ENCODE measurements at places on chromosomes 2 and 18. TPM values are rescaled to one million over a fixed set of nuclear protein-coding genes. Genes with fewer than 3 reads are reported as not detected.

The NOP58 gene
- total RNA-seq = 48.0 TPM

The FMNL2 gene
- total RNA-seq = 18.1 TPM

The RNF152 gene
- 107 TPM for total RNA-seq

The CYP1B1 gene
- 12.7 TPM for total RNA-seq

The LBX2 gene
- not detected for total RNA-seq

The RBBP8 gene
- 73.1 TPM for total RNA-seq

The SLC8A1 gene
- total RNA-seq = 7.8 TPM

The MARCHF4 gene
- 0.23 TPM for total RNA-seq

- no peaks in the 10 kb centered on the region for H3K27me3 ChIP-seq
- no peak for DNase-seq
- H3K27ac ChIP-seq = no peak overlapping the region
- no peaks in the 10 kb centered on the region for H3K36me3 ChIP-seq
These were observed 239.7 kb upstream of the TNP1 start for GRCh38 chr2:217099561-217099960.

- no peak for DNase-seq
- H3K36me3 ChIP-seq = no peaks in the 10 kb centered on the region
- no peak overlapping the region for H3K4me3 ChIP-seq
- no peaks in the 10 kb centered on the region for H3K4me1 ChIP-seq
These were observed 12.4 kb downstream of the XIRP2 start for GRCh38 chr2:166900700-166901099.

GRCh38 chr2:28432362-28432761 is 39.7 kb downstream of the FOSL2 start:
- H3K27me3 ChIP-seq = no peaks in the 10 kb centered on the region
- H3K27ac ChIP-seq = no peak overlapping the region
- no peak for DNase-seq
- H3K36me3 ChIP-seq = no peaks in the 10 kb centered on the region
- no peak overlapping the region for H3K4me3 ChIP-seq
- peaks cover 25% of the 10 kb centered on the region for H3K4me1 ChIP-seq

- H3K27ac ChIP-seq = no peak overlapping the region
- H3K4me1 ChIP-seq = peaks cover 12% of the 10 kb centered on the region
- H3K27me3 ChIP-seq = no peaks in the 10 kb centered on the region
- no peaks in the 10 kb centered on the region for H3K36me3 ChIP-seq
These were observed 231.1 kb upstream of the EPAS1 start for GRCh38 chr2:46066116-46066515.

GRCh38 chr2:221924576-221924975 is 352.5 kb upstream of the EPHA4 start:
- H3K4me3 ChIP-seq = no peak overlapping the region
- H3K27ac ChIP-seq = no peak overlapping the region

GRCh38 chr2:219517954-219518778 is 3.9 kb downstream of the ASIC4 start:
- no peak for DNase-seq
- H3K27me3 ChIP-seq = peaks cover 83% of the 10 kb centered on the region
- H3K36me3 ChIP-seq = no peaks in the 10 kb centered on the region
- H3K4me3 ChIP-seq = no peak overlapping the region
- H3K4me1 ChIP-seq = peaks cover 29% of the 10 kb centered on the region
- H3K27ac ChIP-seq = no peak overlapping the region

DNA sequence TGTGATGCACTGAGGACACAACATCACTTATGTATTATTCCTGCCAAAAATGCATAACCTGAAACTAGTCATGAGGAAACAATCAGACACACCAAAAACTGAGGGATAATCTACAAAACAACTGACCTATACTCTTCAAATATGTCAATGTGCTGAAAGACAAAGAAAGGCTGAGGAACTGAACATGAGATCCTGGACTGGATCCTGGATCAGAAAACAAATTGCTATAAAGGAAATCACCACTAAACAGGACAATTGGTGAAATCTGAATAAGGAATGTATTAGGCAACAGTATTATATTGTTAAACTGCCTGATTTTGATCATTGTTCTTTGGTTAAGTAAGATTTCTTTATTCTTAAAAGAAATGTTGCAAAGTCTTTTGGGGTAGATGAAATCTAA is 28.8 kb downstream of the CUL3 start:
- no peaks in the 10 kb centered on the region for H3K4me1 ChIP-seq
- DNase-seq = no peak
- no peak overlapping the region for H3K4me3 ChIP-seq
- no peaks in the 10 kb centered on the region for H3K36me3 ChIP-seq
- no peak overlapping the region for H3K27ac ChIP-seq

DNA sequence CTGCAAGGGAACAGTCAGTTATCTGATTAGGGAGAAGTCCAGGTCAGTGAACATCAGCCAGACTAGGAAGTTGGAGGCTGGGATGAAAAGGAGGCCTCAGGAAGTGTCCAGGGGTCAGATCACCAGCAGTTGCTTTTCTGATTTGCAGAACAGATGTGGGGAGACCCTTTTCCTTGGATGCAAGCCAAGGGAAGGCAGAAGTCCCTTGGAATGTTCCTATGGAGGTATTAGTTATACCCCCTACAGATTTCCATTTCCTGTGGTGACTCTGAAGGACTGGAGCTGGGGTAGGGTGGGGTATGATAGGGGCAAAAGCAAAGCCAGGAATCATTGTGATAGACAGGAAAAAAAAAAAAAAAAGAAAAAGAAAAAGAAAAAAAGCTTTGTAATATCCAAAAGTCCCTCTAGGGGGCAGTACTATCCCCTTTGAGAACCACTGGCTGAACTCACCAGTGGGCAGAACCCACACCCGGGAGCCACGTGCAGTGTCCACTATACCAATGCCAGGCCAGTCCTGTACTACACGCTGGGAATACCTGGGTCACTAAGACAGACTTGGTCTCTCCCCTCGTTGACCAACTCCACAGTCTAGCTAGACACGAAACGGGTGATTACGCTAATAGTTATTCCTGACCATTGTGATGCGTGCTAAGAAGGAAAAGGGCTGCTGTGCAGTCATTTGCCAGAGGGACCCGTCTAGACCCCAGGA is 7.4 kb downstream of the DYSF start:
- H3K4me3 ChIP-seq = no peak overlapping the region
- no peak overlapping the region for H3K27ac ChIP-seq
- peaks cover 4% of the 10 kb centered on the region for H3K4me1 ChIP-seq
- DNase-seq = no peak
- peaks cover 29% of the 10 kb centered on the region for H3K27me3 ChIP-seq

DNA sequence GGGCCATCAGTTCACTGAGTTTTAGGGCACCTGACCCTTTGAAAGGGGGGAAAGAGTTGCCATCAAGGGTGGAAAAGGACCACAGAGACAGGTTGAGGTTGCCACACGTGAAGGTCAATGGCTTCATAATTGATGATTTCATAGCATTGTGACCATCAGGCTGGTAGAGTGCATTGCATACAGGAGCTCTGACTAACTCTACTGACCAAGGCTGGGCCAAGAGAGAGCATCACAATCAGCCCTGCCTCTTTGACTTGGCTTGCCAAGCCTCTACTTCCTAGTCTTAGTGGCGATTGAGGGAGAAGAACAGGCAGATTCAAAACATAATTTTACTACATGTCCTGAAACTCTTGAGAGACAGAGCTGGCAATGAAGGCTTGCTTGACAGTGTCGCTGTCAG is 5.8 kb upstream of the TNP1 start:
- no peaks in the 10 kb centered on the region for H3K36me3 ChIP-seq
- no peak for DNase-seq
- no peaks in the 10 kb centered on the region for H3K27me3 ChIP-seq
- peaks cover 2% of the 10 kb centered on the region for H3K4me1 ChIP-seq

GRCh38 chr2:150350500-150350899 is 137.0 kb downstream of the RND3 start:
- H3K4me1 ChIP-seq = no peaks in the 10 kb centered on the region
- H3K27me3 ChIP-seq = no peaks in the 10 kb centered on the region
- DNase-seq = no peak
- no peak overlapping the region for H3K4me3 ChIP-seq

GRCh38 chr2:22217881-22218280 is 1094.1 kb downstream of the TDRD15 start:
- DNase-seq = no peak
- no peaks in the 10 kb centered on the region for H3K4me1 ChIP-seq
- H3K36me3 ChIP-seq = no peaks in the 10 kb centered on the region
- no peaks in the 10 kb centered on the region for H3K27me3 ChIP-seq
- H3K27ac ChIP-seq = no peak overlapping the region

- no peaks in the 10 kb centered on the region for H3K4me1 ChIP-seq
- DNase-seq = no peak
- no peaks in the 10 kb centered on the region for H3K36me3 ChIP-seq
- H3K27me3 ChIP-seq = no peaks in the 10 kb centered on the region
- H3K27ac ChIP-seq = no peak overlapping the region
- no peak overlapping the region for H3K4me3 ChIP-seq
These were observed 69.2 kb downstream of the RFTN2 start for GRCh38 chr2:197606180-197606579.

GRCh38 chr2:47006374-47007222 is 91.0 kb upstream of the MCFD2 start:
- no peak for DNase-seq
- H3K4me3 ChIP-seq = no peak overlapping the region
- no peak overlapping the region for H3K27ac ChIP-seq
- peaks cover 34% of the 10 kb centered on the region for H3K36me3 ChIP-seq

GRCh38 chr2:171315781-171316180 is 118.0 kb downstream of the METTL8 start:
- H3K4me3 ChIP-seq = no peak overlapping the region
- H3K4me1 ChIP-seq = peaks cover 8% of the 10 kb centered on the region
- no peaks in the 10 kb centered on the region for H3K36me3 ChIP-seq
- no peak overlapping the region for H3K27ac ChIP-seq
- no peaks in the 10 kb centered on the region for H3K27me3 ChIP-seq
- DNase-seq = no peak

GRCh38 chr18:54351186-54351585 is 6.5 kb downstream of the STARD6 start:
- H3K27ac ChIP-seq = no peak overlapping the region
- H3K4me1 ChIP-seq = no peaks in the 10 kb centered on the region
- H3K36me3 ChIP-seq = no peaks in the 10 kb centered on the region
- H3K27me3 ChIP-seq = no peaks in the 10 kb centered on the region
- no peak overlapping the region for H3K4me3 ChIP-seq
- DNase-seq = no peak

GRCh38 chr2:227576110-227576509 is 22.6 kb upstream of the SCYGR2 start:
- H3K4me3 ChIP-seq = no peak overlapping the region
- no peaks in the 10 kb centered on the region for H3K27me3 ChIP-seq
- H3K27ac ChIP-seq = no peak overlapping the region
- no peak for DNase-seq

DNA sequence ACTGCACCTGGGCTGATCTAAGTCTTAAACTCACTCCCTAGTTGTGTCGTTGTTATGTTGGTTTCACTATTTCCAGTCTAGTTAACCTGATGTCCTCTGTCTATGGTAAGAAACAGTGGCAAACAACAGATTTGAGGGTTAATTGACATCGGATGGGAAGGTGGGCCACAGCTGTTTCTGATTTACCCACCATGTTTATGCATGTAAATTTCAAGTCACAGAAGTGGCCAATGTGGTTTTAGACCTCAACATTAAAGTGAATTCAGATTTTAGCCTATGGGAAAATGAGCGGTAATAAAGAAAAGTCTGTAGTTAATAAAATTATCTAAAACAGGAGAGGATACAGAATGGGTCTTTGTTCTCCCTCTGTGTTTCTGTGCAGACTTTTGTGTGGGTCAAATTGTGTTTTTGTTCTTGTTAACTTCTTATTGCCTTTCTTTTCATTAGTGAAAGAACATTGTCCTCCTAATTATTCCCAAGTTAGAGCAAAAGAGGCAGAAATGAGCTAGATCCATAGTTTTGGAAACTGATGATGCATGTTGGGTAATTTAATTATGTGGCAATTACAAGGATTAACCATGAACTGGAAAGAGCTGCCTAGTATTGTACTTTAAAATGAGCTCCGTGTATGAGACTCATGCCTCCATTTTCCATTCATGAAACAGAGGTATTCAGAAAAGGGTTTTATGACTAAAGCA is 83.2 kb downstream of the LAMA3 start:
- no peaks in the 10 kb centered on the region for H3K27me3 ChIP-seq
- H3K27ac ChIP-seq = no peak overlapping the region
- H3K36me3 ChIP-seq = no peaks in the 10 kb centered on the region
- DNase-seq = no peak
- H3K4me1 ChIP-seq = no peaks in the 10 kb centered on the region
- no peak overlapping the region for H3K4me3 ChIP-seq

DNA sequence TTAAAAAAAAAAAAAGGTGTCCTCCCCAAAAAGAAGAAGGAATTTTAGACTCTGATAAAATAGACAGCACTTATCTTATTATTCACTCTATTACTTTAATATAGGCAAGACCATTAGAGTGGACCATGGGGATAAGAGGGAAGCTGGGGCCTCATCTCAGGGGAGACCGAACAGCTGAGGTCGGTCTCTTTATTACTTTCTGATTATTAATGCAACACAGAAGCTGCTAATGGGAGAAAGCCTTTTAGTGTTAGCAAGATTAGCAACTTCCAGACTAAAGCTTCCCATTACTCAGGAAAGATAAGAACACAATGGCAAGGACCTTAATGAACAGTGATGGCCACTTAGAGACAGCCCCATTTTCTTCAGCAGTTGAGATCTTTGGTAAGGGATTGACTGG is 135.5 kb downstream of the TMEFF2 start:
- no peak overlapping the region for H3K4me3 ChIP-seq
- no peaks in the 10 kb centered on the region for H3K36me3 ChIP-seq
- H3K4me1 ChIP-seq = no peaks in the 10 kb centered on the region
- no peak overlapping the region for H3K27ac ChIP-seq
- DNase-seq = no peak

DNA sequence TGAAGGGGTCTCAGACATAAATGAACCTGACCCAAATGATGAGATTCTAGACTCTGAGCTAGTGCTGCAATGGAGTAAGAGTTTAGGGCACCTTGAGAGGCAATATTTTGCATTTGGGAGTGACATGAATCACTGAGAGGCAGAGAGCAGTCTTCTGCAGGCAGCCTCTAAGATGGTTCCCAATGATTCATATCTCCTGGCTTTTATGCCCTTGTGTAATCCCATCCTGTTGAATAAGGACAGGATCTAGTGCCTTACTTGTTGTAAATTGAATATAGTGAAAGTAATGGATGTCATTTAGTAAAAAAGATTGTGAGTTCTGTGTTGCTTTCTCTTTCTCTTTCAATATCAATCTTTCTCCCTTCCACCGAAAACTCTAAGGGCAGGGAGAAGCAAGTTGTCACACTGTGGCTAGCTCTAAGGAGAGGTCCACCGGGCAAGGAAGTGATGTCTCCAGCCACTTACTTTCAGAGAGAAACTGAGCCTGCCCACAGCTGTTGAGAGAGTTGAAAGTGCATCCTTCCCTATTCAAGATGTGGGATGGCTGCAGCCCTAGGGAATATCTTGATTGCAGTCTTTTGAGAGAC is 144.7 kb downstream of the TRIB2 start:
- no peak overlapping the region for H3K27ac ChIP-seq
- peaks cover 5% of the 10 kb centered on the region for H3K4me1 ChIP-seq
- no peak overlapping the region for H3K4me3 ChIP-seq
- no peaks in the 10 kb centered on the region for H3K27me3 ChIP-seq
- no peak for DNase-seq
- H3K36me3 ChIP-seq = no peaks in the 10 kb centered on the region

- DNase-seq = no peak
- H3K4me1 ChIP-seq = no peaks in the 10 kb centered on the region
- no peak overlapping the region for H3K27ac ChIP-seq
- no peaks in the 10 kb centered on the region for H3K27me3 ChIP-seq
These were observed 158.6 kb upstream of the LTBP1 start for GRCh38 chr2:32788114-32788513.

GRCh38 chr2:203533676-203534591 is 1.2 kb downstream of the RAPH1 start:
- no peak for DNase-seq
- H3K27ac ChIP-seq = peak overlapping the region; percentile 98
- H3K27me3 ChIP-seq = no peaks in the 10 kb centered on the region
- H3K4me3 ChIP-seq = peak overlapping the region; percentile 99
- H3K4me1 ChIP-seq = peaks cover 31% of the 10 kb centered on the region
- no peaks in the 10 kb centered on the region for H3K36me3 ChIP-seq
